Gastroesophageal sphincter (tissue), 4 donors: ENCODE measurements at places on chromosomes 2 and 18. TPM values are rescaled to one million over a fixed set of nuclear protein-coding genes. Genes with fewer than 3 reads are reported as not detected.

The CLEC4F gene
- not detected for total RNA-seq

The SEPTIN10 gene
- total RNA-seq = 109 TPM

The SPATS2L gene
- 111 TPM for total RNA-seq

The FOXI3 gene
- not detected for total RNA-seq

The CEP68 gene
- total RNA-seq = 27.3 TPM

The PMAIP1 gene
- total RNA-seq = 1.3 TPM

The POTEI gene
- not detected for total RNA-seq

GRCh38 chr2:206814498-206814897, 49.1 kb downstream of the FASTKD2 start:
- no peak for ATAC-seq

GRCh38 chr2:38265461-38265860, 111.6 kb downstream of the ATL2 start:
- no peak for ATAC-seq

- no peak for ATAC-seq
These were observed 29.0 kb upstream of the DNAJC27 start for GRCh38 chr2:25000503-25001324.

DNA sequence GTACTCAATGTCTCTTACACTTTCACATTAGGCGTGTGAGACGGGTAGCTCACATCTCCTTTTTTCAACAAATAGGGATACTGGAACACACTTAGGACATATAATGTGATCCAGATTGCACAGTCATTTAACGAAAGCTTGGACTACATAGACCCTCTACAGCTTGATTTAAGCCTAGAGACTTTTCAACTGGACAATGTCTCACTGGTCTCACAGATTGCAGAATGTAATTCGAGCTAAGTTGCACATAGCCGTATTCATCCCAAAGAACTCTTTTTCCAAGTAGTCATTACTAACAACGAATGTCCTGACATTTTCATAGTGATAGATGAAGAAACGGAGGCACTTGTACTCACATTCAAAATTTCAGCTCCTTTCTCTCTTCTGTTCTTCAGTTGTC, 612.1 kb downstream of the ZEB2 start:
- ATAC-seq = no peak

DNA sequence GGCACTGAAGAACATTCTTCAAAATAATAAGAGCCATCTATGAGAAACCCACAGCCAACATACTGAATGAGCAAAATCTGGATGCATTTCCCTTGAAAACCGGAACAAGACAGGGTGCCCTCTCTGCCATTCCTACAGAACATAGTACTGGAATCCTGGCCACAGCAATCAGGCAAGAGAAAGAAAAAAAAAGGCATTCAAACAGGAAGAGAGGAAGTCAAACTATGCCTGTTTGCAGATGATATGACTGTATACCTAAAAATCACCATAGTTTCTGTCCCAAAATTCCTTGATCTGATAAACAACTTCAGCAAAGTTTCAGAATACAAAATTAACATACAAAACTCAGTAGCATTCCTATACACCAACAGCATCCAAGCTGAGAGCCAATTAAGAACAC, 119.5 kb upstream of the PARD3B start:
- no peak for ATAC-seq
